ENCODE measurements at places on chromosomes 1 and 21.

- DNase-seq, result no peak
Observed at GRCh38 chr1:94819238-94819944, 766 bp upstream of the SLC44A3 start.

DNA sequence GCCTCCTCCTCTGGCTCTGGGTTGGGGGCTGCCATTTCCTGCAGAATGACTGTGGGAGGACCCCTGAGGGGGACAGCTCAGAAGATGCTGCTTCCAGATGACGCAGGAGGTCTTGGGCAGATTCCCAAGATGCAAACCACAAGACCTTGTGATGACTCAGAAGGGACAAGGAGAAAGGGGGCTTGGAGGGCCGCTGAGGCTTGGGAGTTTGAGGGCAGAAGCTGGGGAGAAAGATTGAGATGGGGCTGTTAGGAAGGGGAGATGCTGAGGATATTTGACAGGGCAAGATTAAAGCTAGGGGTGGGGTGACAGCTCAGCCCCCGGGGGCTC lies 7.5 kb downstream of the PTPRU start:
- DNase-seq, result no peak

- DNase-seq, result no peak
Observed at GRCh38 chr21:46027851-46028493, 46.4 kb downstream of the COL6A1 start.

GRCh38 chr1:54215523-54215922 lies 15.6 kb downstream of the MRPL37 start:
- DNase-seq, result no peak

DNA sequence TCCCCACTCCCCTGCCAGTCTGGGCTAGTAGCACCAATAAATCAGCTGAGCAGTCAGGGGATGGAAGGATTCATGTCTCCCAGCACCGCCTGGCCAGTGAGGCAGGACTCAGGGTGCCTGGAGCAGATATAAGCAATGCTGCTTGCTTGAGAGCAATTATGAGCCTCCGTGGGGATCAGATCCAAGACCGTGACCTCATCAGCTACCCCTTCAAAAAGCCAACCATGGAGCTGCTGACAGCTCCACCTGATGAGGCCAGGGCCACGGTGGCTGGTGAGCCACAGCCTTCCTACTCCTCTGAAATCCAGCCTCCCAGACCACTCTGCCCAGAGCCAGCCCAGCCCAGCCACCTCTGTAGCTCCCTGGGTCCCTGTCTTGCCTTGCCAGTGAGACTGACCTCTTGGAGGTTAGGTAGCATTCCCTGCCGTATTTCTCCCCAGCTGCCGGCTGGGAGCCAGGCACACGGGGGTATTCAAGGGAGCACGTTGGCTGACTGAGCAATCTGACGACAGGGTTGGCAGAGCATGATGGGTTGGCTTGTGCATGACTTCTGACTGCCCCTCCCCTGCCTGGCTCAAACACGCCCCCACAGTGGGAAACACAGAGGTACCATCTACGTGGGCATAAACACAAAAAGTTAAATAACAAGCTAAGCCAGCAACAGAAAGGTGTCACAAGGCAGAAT lies 28.4 kb downstream of the SYT2 start:
- DNase-seq, result no peak

GRCh38 chr1:74971982-74972381 lies 162.2 kb upstream of the LHX8 start:
- no peak for DNase-seq

DNA sequence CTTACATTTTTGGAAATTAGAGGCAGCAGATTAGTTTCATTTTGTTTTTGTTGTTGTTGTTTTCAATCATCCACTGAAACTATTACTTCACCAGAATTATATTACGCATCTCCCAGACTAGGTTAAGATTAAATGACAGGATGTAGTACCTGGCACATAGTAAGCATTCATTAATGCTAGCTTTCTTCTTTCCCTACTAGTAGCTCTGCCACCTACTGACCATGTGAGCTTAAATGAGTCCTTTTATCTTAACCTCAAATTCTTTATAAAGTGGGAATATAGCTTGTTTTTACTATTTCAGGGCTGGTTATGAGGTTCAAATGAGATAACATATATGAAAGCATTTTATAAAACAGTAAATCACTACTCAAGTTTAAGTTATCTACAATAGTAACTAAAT lies 10.2 kb upstream of the ASPM start:
- no peak for DNase-seq

DNA sequence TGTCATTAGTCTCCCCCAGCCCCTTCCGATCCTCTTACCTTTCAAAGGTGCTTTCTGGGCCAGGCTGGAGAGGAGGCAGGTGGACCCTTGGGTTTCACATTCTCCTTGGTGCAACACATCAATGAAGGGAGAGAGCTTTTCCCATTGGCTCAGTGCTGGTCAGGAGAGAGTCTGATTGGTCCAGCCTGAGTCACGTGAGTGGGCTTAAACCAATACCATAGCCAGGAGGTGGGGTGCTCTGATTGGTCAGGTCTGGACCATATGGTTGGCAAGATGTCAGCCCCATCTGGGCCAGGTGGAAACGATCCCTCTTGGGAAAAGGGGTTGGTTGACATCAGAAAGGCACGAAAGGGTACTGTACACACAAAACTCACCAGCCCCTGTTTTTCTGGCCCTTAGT lies 44.8 kb upstream of the ABCG1 start:
- no peak for DNase-seq

DNA sequence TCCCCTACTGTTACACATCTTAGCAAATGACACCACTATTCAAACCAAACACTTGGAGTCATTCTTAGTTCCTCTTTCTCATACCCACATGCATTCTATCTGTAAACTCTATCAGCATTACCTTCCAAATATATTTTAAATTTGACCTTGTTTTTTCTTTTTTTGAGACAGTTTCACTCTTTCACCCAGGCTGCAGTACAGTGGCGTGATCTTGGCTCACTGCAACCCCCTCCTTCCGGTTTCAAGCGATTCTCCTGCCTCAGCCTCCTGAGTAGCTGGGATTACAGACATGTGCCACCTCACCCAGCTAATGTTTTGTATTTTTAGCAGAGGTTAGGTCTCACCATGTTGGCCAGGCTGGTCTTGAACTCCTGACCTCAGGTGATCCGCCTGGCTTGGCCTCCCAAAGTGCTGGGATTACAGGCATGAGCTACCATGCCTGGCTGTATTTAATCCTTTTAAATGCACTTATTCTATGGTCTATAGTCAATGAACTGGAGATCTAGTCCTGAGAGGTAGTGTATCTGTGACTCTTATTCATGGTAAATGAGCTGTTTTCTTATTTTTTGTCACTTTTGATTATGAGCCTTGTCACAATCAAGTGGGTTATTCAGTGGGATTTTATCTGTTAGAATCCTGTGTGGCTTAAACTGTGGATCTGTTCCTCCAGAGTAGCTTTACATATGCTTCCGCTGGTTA lies 73.1 kb downstream of the GATAD2B start:
- no peak for DNase-seq

- DNase-seq, result no peak
Observed at GRCh38 chr1:159171254-159171687, at the start of gene CADM3. Gene CADM3 (plus strand): TSS chr1:159171615. CDS start chr1:159171766, 151 bp downstream.

GRCh38 chr1:152034654-152035538 lies 1.9 kb downstream of the S100A11 start:
- DNase-seq, result peak; percentile 75

- no peak for DNase-seq
Observed at GRCh38 chr1:186627019-186627418, 53.2 kb downstream of the PTGS2 start.

- no peak for DNase-seq
Observed at GRCh38 chr21:29125191-29125590, 5.3 kb upstream of the MAP3K7CL start.

GRCh38 chr21:43864962-43865539 lies at the start of gene AGPAT3:
Gene AGPAT3 (plus strand): TSS chr21:43865223. CDS start chr21:43959682, 94,459 bp downstream.
- no peak for DNase-seq

- no peak for DNase-seq
Observed at GRCh38 chr1:94803517-94804441, 16.4 kb upstream of the SLC44A3 start.

DNA sequence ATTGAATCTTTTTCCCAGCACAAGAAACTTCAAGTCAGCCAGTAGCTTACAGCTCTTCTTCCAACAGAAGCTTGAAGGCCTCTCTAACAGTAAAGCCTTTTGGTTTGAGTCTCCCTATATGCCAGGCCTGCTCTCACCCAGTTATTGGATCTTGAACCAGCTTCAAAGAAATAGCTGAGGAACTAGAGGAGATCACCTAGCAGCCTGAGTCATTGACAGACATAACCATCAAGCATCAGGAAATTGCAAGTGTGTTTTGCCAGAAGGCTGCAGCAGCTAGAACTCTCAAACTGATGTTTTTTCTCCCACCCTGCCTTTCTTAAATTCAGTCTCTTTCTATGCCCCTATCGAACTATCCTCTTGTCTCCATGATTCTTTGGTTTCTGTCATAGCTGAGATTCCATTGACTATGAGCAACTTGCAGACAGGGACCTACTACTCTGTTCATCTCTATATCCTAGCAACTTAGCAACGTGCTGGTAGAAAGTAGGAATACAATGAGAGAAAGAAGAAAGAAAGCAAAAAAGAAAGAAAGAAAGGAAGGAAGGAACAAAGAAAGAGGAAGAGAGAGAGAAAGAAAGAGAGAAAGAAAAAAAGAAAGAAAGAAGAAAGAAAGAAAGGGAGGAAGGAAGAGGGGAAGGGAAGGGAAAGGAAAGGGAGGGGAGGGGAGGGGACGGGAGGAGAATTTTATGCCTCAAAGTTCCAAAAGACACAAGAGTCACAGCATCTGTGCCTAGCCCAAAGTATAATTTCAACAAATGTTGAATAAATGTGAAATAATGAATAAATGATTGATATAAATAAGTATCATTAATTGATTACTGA lies 60.0 kb upstream of the FGGY start:
- DNase-seq, result no peak

- no peak for DNase-seq
Observed at GRCh38 chr1:188155261-188155660, 1326.5 kb downstream of the PLA2G4A start.

GRCh38 chr1:147238053-147238902 lies 4.2 kb upstream of the CHD1L start:
- DNase-seq, result no peak

DNA sequence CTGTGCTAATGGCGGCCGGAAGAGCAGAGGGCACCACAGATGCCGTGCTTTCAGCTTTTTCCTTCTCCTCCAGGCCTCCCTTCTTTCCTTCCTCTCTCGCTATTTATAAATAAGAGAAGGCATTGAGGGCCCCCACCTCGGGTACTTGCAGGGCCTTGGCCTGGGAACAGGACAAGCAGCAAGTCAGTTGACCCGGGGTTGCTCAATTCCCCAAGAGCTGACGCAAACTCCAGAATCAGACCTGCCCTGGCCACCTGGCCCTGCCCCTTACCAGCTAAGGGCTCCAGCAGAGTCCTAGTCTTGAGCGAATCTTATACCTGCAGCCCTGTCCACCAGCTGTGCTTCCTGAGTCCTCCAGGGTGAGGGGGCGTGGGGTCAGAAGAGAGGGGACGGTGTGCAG lies 13.5 kb downstream of the TNFRSF1B start:
- no peak for DNase-seq

DNA sequence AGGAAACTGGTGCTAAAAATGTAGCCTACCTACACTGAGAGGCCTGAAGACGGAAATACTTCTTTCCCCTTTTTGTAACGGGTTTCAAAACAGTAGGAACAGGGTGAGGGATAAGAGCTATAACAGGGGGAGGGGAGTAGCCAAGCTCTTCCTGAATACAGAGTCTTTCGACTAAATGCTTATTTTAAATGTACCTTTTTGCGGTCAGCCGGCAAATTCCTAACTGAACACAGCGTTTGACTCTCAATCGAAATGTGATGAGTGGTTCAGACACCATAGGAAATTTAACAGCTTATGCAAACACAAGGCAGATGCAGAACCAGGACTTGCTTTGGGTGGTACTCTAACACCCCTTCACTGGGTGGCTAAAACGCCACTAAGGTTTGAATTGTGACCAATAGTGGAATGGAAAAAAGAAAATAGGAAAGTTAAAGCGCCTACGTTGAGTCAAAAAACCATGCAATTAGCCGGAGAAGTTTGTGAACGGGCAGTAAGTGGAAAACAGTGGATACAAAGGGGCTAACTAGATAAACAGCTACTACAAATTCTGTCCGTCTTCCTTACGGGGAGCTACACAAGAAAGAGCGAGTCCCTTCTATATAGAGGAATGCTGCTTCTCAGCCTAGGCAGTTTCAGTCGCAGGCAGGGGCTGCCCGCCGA lies 1.7 kb downstream of the EGLN1 start:
- DNase-seq, result no peak

GRCh38 chr1:44973645-44974044 lies 12.8 kb downstream of the EIF2B3 start:
- no peak for DNase-seq

DNA sequence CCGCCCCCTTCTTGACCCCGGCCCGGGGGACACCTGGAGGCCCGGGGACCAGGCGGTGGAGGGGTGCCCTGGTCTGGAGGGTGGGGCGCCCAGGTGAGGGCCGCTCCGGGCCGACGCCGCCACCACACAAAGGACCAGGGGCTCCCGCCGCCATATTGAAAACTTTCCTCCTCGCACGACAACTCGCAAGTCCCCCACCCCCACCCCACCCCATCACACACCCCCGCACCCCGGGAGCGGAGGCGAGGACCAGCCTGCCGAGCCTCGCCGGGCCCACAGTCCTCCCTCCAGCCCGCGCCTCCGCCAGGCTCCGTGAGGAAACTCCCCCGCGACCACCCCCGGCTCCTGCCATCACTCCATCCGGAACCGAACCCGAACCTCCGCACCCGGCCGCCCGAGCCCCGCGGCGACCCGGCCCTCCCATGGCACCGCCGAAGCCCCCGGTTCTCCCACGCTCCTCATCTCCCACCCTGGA lies 733 bp downstream of the KDM5B start:
- DNase-seq, result peak; percentile 42

GRCh38 chr1:15524021-15524282 lies at the start of gene CASP9:
Gene CASP9 (minus strand): TSS chr1:15524215. CDS start chr1:15524200, 15 bp downstream.
- no peak for DNase-seq

DNA sequence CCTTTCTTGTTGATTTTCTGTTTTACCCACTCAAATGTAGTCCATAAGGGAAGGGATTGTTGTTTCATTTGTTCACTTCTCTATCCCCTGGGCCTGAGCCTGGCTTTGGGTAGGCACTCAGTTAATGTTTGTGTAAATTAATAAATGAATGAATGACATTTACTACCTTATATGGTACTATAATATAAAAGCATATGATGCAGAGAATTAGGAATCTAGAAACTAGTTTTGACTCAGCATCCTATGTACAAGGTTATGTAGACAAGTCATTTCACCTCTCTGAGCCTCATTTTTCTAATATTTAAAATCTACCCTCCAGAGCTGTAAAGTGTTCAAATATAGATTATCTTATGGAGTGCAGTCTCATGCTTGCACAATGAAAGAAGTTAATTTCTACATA lies 68.9 kb upstream of the S1PR1 start:
- DNase-seq, result no peak

- no peak for DNase-seq
Observed at GRCh38 chr1:1958071-1958541, 39.0 kb upstream of the TMEM52 start.

DNA sequence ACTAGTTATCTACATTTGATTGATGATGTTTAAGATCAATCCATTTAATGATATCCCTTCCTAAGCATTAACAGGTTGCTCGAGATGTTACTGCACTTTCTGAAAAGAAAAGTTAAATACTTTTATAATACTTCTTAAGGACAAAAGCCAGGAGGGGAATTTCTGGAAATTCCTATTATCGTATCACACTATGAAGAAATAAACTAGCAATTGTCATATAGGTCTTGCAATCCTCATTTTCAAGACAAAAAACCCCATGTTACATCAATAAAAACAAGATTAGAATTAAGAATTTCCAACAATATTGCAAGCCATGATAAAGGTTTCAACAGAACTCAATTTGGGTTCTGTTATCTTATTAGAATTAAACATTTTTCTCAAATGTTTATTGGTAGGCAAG lies 47.2 kb downstream of the HNRNPR start:
- DNase-seq, result no peak

- no peak for DNase-seq
Observed at GRCh38 chr1:247747616-247748015, 325 bp downstream of the OR14A2 start.

Data from CD4-positive, alpha-beta memory T cell (primary cell).